ENCODE measurements at places on chromosomes 5 and 9. TPM values are rescaled to one million over a fixed set of nuclear protein-coding genes. Genes with fewer than 3 reads are reported as not detected.

ARL14EPL gene
- total RNA-seq, result not detected

DNA sequence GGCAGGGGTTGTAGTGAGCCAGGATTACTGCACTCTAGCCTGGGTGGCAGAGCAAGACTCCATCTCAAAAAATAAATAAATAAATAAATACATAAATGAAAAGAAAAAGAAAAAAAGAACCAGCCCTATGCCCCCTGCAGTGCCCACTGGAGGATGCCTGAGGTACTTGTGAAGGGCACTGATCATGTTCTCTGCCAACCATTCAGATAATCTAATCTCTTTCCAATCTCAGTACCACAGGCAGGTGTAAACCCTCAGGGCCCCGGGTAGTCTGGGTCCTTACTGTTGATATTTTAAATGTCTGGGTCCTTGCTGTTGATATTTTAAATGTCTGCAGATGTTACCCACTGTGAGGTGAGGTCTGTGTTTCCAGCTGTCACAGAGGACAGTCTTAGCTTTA, 321.8 kb upstream of the ADCY2 start:
- no peak for DNase-seq
- H3K27ac ChIP-seq, result no peak overlapping the region
- no peak overlapping the region for H3K4me3 ChIP-seq
- H3K36me3 ChIP-seq, result no peaks in the 10 kb centered on the region

SHROOM1 gene
- total RNA-seq, result 0.21 TPM

- no peaks in the 10 kb centered on the region for H3K4me1 ChIP-seq
- no peak for DNase-seq
- no peak overlapping the region for H3K4me3 ChIP-seq
These were observed 87.6 kb downstream of the BASP1 start for GRCh38 chr5:17305017-17305416.

DNA sequence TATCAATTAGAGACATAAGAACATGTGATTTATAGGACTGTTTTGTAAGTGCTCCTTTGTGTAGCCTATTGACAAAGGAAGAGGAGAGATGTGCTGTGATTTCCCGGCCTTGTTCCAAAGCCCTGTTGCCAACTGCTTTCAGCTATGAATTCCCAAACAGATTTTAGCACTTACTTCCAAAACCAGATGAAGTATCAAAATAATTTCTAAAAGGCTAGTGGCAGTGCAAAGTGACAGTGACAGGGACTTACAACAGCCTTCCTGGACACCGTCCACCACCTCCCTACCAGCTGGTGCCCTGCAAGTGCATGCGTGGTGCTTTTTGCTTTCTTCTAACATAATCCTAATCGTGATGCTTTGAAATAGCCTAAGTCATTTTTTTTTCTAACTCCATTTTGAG, 254.1 kb upstream of the ACTBL2 start:
- DNase-seq, result no peak
- H3K27ac ChIP-seq, result no peak overlapping the region
- no peaks in the 10 kb centered on the region for H3K4me1 ChIP-seq
- H3K27me3 ChIP-seq, result peaks cover 2% of the 10 kb centered on the region

SLC6A7 gene
- not detected for total RNA-seq

- DNase-seq, result no peak
- peaks cover 40% of the 10 kb centered on the region for H3K36me3 ChIP-seq
- H3K4me3 ChIP-seq, result no peak overlapping the region
- H3K27me3 ChIP-seq, result no peaks in the 10 kb centered on the region
- no peaks in the 10 kb centered on the region for H3K4me1 ChIP-seq
These were observed 25.2 kb downstream of the GIN1 start for GRCh38 chr5:103094737-103095136.

- H3K36me3 ChIP-seq, result no peaks in the 10 kb centered on the region
- H3K4me3 ChIP-seq, result no peak overlapping the region
- no peak for DNase-seq
- H3K4me1 ChIP-seq, result no peaks in the 10 kb centered on the region
These were observed 231.2 kb downstream of the EBF1 start for GRCh38 chr5:158868546-158868945.

GRCh38 chr5:109656829-109657228, 32.9 kb upstream of the MAN2A1 start:
- peak; percentile 73 for DNase-seq
- peaks cover 3% of the 10 kb centered on the region for H3K27me3 ChIP-seq
- no peak overlapping the region for H3K27ac ChIP-seq
- H3K4me1 ChIP-seq, result peaks cover 32% of the 10 kb centered on the region
- H3K36me3 ChIP-seq, result no peaks in the 10 kb centered on the region
- H3K4me3 ChIP-seq, result no peak overlapping the region

GRCh38 chr5:71695071-71695470, 24.0 kb upstream of the CARTPT start:
- no peak overlapping the region for H3K27ac ChIP-seq
- peaks cover 9% of the 10 kb centered on the region for H3K27me3 ChIP-seq
- no peak overlapping the region for H3K4me3 ChIP-seq
- peaks cover 5% of the 10 kb centered on the region for H3K36me3 ChIP-seq

KYAT1 gene
- total RNA-seq, result 29.6 TPM

HCN1 gene
- total RNA-seq, result not detected

HK3 gene
- total RNA-seq, result not detected

- no peak overlapping the region for H3K27ac ChIP-seq
- no peaks in the 10 kb centered on the region for H3K27me3 ChIP-seq
- no peak overlapping the region for H3K4me3 ChIP-seq
- DNase-seq, result no peak
These were observed 25.9 kb upstream of the PIK3R1 start for GRCh38 chr5:68189613-68190012.

INSYN2B gene
- not detected for total RNA-seq

DNA sequence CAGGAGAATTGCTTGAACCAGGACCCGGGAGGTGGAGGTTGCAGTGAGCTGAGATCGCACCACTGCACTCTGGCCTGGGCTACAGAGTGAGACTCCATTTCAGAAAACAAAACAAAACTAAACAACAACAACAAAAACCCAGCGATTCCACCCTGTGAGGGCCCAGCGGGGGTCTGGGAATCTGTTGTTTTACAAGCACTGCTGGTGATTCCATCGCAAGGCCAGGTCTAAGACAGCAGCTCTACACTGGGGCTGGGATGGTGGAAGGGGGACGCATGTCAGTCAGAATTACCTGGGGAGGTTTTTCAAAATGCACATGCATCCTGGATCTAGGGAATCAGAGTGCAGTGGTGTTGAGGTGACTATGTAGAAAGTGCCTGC, 90.9 kb downstream of the ANKRD55 start:
- H3K27me3 ChIP-seq, result no peaks in the 10 kb centered on the region
- H3K4me3 ChIP-seq, result peak overlapping the region; percentile 7
- H3K4me1 ChIP-seq, result peaks cover 78% of the 10 kb centered on the region

- H3K36me3 ChIP-seq, result no peaks in the 10 kb centered on the region
- DNase-seq, result peak; percentile 66
- no peak overlapping the region for H3K27ac ChIP-seq
- H3K4me1 ChIP-seq, result peaks cover 20% of the 10 kb centered on the region
These were observed 28.7 kb upstream of the UBAC1 start for GRCh38 chr9:135989722-135990467.

- peak overlapping the region; percentile 93 for H3K27ac ChIP-seq
- no peaks in the 10 kb centered on the region for H3K27me3 ChIP-seq
- peaks cover 17% of the 10 kb centered on the region for H3K36me3 ChIP-seq
- peak overlapping the region; percentile 99 for H3K4me3 ChIP-seq
- H3K4me1 ChIP-seq, result peaks cover 38% of the 10 kb centered on the region
These were observed 621 bp downstream of the SEC16A start for GRCh38 chr9:136482046-136482792.

- no peaks in the 10 kb centered on the region for H3K4me1 ChIP-seq
- H3K27me3 ChIP-seq, result no peaks in the 10 kb centered on the region
- H3K4me3 ChIP-seq, result no peak overlapping the region
- H3K36me3 ChIP-seq, result no peaks in the 10 kb centered on the region
- DNase-seq, result no peak
- no peak overlapping the region for H3K27ac ChIP-seq
These were observed 326.4 kb upstream of the KLF4 start for GRCh38 chr9:107815782-107816560.

DNA sequence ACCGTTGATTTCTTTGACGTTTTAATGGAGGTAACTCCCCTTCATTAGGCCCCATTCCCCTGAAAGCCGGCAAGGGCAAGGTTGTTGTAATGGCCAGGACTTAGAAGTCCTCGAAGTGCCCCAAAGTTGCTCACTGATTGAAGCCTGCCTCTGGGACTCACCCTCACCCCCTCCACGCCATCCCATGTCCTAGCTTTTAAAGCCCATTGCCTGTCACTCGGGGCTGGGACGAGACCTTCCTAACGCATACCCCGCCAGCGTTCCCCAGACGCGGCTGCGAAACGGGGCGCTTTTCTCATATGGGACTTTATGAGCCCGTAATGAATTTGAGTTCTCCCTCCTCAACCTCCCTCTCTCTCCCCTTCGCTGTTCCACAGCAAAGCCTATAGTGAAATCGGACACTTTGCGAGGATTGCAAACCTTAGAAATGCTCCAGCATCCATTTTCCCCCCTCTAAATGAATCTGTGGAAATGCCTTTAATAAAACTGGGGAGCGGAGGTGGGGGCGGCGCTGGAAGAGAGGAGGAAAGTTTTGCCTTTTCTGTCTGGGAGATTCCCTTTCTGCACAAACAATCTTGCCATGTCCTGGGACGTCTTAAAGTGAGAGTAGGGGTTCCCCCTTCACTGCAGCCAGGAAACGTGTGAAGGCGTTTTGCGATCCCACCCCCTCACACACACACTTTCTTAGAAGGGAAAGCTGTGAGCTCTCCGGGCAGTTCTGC, 1.5 kb downstream of the PAPPA start:
- peak; percentile 21 for DNase-seq
- H3K36me3 ChIP-seq, result no peaks in the 10 kb centered on the region
- H3K4me3 ChIP-seq, result no peak overlapping the region
- H3K4me1 ChIP-seq, result peaks cover 15% of the 10 kb centered on the region
- peaks cover 72% of the 10 kb centered on the region for H3K27me3 ChIP-seq

SEMA4D gene
- total RNA-seq, result 160 TPM

SKP2 gene
- 44.4 TPM for total RNA-seq

ODF2 gene
- total RNA-seq, result 73.7 TPM

GRCh38 chr5:168947212-168947868, 353.6 kb downstream of the SLIT3 start:
- H3K27ac ChIP-seq, result no peak overlapping the region
- H3K27me3 ChIP-seq, result no peaks in the 10 kb centered on the region
- H3K4me3 ChIP-seq, result no peak overlapping the region
- no peaks in the 10 kb centered on the region for H3K4me1 ChIP-seq

- peaks cover 15% of the 10 kb centered on the region for H3K27me3 ChIP-seq
- no peaks in the 10 kb centered on the region for H3K36me3 ChIP-seq
- H3K4me1 ChIP-seq, result peaks cover 9% of the 10 kb centered on the region
These were observed 2.7 kb upstream of the APBA1 start for GRCh38 chr9:69674716-69675438.

- H3K27ac ChIP-seq, result no peak overlapping the region
- H3K4me1 ChIP-seq, result peaks cover 4% of the 10 kb centered on the region
- DNase-seq, result no peak
- H3K36me3 ChIP-seq, result peaks cover under 1% of the 10 kb centered on the region
These were observed 7.4 kb downstream of the ZBTB26 start for GRCh38 chr9:122923947-122924346.

DNA sequence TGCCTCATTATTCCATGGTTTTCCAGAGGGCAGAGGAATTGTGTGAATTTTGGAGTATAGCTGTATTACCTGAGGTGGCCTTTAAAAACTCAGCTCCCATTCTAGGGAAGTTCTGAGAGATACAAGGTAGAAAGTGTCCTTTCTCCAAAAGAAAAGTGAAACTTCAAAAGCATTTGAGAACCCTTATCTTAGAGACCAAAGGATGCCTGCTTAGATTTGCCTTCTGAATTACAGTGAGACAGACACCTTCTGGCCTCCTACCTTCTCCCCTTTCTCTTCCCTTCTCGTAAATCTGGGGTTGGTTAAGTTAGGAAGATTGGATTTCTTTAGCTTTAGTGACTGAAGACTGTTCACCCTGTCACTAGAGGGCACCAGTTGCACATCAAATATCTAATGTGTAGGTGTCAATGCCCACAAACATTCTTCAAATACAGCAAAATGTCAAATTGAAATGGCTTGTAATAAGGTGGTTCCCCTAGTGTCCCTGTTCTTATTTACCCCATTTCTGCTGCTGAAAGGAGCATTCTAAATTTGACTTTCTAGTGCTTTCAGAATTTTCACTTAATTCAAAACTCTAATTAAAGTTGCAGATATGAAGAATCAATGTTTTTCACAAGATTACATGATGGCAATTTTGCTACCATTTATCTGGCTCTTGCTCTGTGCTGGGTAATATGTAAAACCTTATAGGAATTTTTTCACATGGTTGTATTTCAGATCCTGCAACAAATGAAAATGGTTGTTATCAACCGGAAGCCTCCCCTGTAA, 46.7 kb downstream of the PRRC1 start:
- H3K4me3 ChIP-seq, result no peak overlapping the region
- peak; percentile 69 for DNase-seq
- H3K4me1 ChIP-seq, result peaks cover 7% of the 10 kb centered on the region
- H3K27me3 ChIP-seq, result peaks cover 12% of the 10 kb centered on the region

DNA sequence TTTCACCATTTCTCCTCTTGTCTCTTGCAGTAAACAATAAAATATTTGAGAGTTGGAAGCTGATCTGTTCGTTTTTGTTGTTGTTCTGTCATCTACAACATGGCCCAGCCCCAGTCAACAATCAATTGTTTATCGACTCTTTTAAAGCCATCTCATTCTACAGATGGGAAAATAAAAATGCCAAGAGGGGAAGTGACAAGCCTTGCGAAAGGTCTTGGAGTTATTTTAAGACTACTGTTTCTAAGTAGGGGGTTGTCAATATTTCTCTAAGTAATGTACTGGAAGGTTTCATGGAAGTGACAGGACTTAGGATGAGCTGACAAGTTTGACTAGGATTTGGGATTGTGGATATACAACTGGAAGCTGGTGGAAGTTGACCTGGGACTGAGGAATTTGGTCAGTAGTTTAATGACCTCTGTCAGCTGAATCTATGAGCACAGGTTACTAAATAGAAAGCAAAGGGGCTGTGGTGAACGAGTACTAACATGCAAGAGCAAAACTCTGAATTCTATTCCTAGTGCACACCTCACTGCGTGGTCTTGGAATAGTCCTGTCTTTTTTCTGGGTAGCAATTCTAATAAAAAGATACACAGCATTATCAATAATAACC, 57.5 kb upstream of the ADRB2 start:
- no peak for DNase-seq
- no peak overlapping the region for H3K27ac ChIP-seq
- no peak overlapping the region for H3K4me3 ChIP-seq
- H3K36me3 ChIP-seq, result no peaks in the 10 kb centered on the region
- H3K4me1 ChIP-seq, result no peaks in the 10 kb centered on the region
- peaks cover 30% of the 10 kb centered on the region for H3K27me3 ChIP-seq

DNA sequence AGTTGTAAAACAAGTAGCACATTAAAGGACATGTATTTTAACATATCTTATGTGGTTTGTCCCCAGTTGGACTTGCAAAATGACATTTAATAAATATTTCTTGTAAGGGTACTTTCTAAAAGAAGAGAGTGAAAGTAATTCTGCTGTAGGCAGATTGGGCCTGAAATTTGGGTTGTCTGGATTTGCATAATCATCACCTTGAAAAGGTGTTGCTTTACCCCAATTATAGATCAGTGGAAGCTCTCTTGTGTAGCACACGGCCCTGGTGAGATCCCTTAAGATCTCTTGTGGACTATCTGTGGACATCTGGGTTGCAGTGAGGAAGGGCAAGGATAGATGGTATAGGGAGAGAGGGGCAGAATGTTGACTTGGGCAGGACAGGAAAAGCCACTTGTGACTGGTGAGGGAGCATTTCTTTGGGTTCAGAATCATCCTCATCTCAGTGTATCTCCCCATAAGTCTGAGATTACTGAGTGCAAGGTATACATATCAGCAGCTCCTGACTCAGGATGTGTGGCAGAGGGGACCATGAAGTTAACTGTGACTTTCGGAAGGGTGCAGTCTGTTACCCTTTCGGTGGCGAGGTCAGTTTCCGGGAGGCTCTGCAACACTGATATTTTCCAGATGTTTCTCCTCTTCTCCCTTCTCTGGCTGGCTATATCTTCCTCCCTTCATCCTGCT, 2.0 kb upstream of the TNFAIP8 start:
- DNase-seq, result peak; percentile 49
- peak overlapping the region; percentile 83 for H3K27ac ChIP-seq
- peaks cover 65% of the 10 kb centered on the region for H3K4me1 ChIP-seq
- peak overlapping the region; percentile 48 for H3K4me3 ChIP-seq
- no peaks in the 10 kb centered on the region for H3K27me3 ChIP-seq
- H3K36me3 ChIP-seq, result peaks cover 36% of the 10 kb centered on the region

All from activated naive CD4-positive, alpha-beta T cell treated with anti-CD3 and anti-CD28 coated beads for 36 hours (primary cell).